Renal cortex interstitium (tissue), 15 donors: ENCODE measurements at places on chromosomes 6 and 20. TPM values are rescaled to one million over a fixed set of nuclear protein-coding genes. Genes with fewer than 3 reads are reported as not detected.

GRCh38 chr6:142474531-142475289 is 172.9 kb downstream of the ADGRG6 start:
- DNase-seq = peak; percentile 41

- DNase-seq = no peak
Measured at GRCh38 chr6:63352544-63353285, 32.9 kb upstream of the LGSN start.

GRCh38 chr20:62839816-62840215 is 21.8 kb downstream of the TCFL5 start:
- no peak for DNase-seq

DNA sequence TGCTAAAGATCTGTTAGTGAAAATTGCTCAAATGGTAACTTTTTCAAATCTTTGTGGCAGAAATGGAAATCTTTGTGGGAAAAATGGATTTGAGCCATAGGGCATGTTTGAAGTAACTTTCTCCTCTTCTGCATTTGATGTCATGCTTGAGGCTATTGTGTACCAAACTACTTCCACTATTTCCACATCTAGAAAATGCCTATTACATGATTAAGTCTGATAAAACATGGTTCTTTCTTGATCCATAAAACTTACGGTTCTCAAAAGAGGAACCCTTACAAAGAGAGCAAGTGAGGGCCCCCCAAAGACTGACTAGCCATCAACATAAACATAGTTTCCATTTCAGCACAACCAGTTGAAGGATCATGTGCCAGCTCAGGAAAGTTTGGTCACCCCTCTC is 150.6 kb downstream of the NFATC2 start:
- DNase-seq = no peak

HLA-DQB1 gene
- polyA plus RNA-seq = 7.7 TPM

DNA sequence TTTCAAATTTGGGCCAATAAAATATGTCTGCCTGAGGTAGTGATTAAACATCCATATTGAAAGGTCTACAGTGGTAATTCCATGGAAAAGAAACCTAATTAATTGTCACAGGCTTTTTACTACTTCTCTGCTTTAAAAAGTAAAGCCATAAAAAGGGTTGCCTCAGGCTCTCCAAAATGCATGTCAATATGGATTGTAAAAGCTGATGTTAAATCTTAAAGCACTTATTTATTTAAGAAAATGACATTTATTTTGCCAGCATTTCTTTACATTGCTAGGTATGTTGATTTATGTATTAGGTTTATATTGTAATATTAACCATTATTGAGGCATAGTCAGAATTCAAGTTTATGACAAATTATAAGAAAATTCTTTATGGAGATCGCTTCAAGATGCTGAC is 133.2 kb downstream of the OPN5 start:
- DNase-seq = no peak

DNA sequence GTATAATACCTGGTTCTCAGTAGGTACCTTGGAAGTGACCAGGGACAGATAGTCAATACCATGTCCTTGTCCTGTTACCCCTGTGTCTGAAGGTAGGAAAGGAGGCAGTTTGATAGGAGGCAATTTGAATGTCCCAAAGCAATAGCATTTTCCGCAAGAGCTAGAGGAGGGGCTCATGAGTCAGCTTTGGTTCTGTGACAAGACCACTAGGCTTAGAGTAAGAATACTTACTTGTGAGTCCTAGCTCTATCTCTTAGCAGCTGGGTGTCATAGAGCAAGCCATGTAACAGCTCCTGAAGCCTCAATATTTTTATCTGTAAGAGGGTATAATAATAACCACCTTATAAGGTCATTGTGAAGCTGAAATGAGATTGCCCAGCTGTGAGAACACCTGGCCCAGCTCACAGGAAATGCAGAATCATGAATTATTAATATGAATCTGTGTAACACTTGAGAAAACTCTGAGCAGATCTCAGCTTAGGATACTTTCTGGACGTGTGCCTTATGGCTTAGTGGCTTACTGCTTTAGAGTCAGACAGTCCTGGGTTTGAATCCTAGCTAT is 58.6 kb downstream of the DAAM2 start:
- DNase-seq = no peak

- no peak for DNase-seq
Measured at GRCh38 chr6:97443408-97444080, 160.5 kb upstream of the MMS22L start.

DNA sequence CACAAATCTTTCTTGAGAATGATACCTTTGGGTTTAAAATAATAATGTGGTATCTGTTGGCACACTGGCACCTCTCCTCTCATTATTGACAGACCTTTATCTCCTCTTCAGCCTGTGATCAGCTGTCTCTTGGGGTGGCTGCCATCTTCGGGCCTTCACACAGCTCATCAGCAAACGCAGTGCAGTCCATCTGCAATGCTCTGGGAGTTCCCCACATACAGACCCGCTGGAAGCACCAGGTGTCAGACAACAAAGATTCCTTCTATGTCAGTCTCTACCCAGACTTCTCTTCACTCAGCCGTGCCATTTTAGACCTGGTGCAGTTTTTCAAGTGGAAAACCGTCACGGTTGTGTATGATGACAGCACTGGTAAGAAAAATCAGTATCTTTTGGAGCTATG is 232.8 kb downstream of the GRIK2 start:
- no peak for DNase-seq

DNA sequence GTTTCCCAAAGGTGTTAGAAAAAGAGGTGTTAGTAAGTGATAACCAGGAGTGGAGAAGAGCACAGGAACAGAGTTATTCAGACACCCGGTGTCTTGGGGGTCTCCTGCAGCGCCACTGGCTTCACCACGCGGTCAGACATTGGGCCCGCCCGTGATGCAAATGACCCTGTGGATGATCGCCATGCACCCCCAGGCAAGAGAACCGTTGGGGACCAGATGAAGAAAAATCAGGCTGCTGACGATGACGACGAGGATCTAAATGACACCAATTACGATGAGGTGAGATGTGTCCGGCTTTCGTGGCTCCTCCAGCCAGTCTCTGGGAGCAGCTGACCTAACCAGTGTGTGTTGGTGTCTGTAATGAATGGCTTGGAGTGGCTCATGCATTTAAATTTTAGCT is 2.0 kb downstream of the PRPF6 start:
- no peak for DNase-seq

UST gene
- polyA plus RNA-seq = 10.8 TPM

GRCh38 chr20:59738851-59739250 is 134.5 kb downstream of the PHACTR3 start:
- no peak for DNase-seq

CAGE1 gene
- not detected for polyA plus RNA-seq

DNA sequence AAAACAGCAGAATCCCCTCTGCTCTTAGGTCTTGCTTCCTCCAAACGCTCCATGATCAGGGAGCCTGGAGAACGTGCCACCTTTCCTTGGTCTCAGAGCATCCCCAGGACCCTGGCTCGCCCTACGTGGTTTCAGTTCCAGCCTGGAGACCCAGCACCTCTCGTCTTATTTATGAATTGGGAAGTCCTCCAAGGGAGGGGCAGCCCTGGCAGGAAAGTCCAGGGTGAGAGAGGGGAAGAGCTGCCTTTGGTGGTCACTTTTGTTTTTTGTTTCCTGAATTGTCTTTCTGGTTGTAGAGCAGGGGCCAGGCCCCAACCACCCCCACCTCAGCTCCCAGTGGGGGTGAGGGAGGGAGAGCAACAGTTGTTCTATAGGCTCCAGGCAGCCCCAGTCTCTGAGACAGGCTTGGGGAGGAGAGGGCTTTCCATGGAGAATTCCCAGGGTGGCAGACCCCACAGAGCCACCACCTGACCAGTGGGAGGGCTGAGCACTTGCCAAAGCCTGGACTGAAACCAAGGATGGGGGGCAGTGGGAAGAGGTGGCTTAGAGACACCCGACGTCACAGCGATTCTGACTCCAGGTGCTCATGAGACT is 88.8 kb downstream of the PRND start:
- DNase-seq = no peak

SLC18B1 gene
- polyA plus RNA-seq = 33.3 TPM

GINS1 gene
- polyA plus RNA-seq = 18.9 TPM

DNA sequence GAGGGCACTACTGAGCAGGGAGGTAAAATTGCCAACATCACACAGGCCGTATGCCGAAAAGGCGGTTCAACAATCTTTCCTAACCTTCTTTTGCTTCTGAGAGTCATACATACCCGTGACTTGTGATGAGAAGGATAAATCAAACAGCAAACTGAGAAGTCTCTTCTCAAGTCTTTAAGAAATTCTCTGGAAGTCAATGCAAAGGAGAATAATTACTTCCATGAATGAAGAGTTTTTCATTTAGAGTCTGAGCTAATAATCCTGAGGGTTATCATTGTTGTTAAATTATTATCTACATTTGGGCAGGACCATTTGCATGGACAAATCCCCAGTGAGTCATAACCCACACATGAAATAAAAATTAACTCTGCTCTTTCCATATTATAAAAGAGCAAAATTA is 22.4 kb upstream of the ILRUN start:
- DNase-seq = no peak

DNA sequence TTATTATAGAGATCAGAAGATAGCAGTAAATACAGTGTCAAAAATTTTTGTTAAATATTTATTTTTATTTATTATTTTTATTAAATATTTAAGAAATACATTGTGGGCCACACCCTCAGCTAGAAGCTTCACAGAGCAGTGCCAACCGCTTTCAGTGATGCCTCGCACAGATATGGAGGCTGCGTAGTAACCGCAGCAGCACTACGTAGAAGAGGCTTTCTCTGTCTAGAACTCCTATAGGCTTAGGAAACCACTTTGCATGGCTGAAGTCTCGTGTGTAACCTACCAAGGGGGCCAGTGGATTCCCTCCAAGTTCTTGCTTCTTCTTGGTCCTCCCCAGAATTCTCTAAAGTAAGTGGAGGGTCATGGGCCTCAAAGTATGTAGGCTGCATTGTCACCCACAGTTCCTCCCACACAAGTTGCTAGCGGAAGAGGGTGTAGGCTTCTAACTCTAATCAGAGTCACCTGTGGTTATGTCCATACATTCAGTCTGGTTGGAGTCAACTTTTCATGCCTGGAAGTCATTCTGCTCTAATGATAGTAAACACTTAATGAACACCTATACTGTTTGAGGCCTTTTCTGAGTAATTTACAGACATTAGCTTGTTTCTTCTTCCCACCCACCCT is 285.6 kb downstream of the CDKAL1 start:
- no peak for DNase-seq

SIGLEC1 gene
- polyA plus RNA-seq = 1.4 TPM

DNA sequence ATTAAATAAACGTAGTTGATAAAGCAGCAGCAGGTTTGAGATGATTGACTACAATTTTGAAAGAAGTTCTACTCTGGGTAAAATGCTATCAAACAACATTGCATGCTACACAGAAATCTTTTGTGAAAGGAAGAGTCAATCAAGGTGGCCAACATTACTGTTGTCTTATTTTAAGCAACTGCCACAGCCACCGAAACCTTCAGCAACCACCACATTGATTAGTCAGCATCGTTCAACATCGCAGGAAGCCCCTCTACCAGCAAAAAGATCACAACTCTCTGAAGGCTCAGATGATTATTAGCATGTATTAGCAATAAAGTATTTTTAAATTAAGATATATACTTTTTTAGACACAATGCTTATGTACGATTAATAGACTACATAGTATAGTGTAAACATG is 14.0 kb downstream of the PGBD1 start:
- no peak for DNase-seq

- DNase-seq = no peak
Measured at GRCh38 chr20:33940666-33941065, 53.0 kb upstream of the RALY start.

DNA sequence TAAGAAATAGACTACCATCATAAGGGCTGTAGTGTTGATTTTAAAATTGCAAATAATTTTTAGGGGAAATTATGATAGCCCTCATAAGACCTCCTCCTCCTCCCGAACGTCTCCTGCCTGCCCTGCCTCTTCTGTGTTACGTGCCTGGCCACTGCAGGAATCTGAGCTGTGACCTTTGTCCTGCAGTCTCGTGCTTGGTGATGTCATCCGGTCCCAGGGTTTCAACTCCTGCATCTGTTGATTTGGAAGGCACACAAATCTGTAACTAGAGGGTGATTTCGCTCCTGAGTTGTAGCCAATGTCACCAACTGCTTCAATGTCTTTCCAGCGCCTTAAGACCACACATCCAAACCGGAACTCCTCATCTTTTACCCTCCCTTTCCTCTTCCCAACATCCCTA is 163.2 kb downstream of the AIG1 start:
- DNase-seq = peak; percentile 5

DNA sequence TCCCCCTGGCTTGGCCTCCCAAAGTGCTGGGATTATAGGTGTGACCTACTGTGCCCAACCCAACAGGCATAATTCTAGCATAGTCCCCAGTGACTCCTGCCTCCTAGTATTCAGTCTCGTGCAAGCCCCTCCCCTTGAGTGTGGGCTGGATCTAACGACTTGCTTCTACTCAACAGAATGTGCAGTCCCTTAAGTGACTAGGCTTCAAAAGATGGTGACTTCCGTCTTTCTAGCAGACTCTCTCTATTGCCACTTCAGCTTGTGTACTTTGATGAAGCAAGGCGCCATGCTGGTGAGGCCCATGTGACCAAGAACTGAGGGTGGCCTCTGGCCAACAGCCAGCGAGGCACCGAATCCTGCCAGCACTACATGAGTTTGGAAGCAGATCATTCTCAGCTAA is 109.6 kb upstream of the TRAF3IP2 start:
- no peak for DNase-seq

- no peak for DNase-seq
Measured at GRCh38 chr20:41405436-41405835, 38.8 kb upstream of the EMILIN3 start.

AGPAT4 gene
- 20.9 TPM for polyA plus RNA-seq

DNA sequence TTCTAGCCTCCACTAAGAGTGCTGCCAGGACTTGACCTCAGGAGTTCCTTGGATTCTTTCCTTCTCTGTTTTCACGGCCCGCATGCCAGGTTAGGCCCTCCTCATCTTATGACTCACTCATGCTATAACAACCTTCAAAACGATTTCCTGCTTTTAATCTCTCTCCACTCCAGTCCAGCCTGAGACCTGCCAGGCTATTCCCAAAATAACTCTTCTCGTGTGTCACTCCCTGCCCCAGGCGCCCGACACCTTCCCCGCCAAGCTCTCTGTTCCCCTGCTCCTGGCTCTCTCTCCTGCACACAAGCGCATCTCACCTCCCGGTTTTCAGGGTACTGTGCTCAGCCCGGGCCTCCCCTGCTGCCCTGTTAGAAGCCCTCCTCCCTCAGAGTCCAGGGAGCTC is 64.1 kb upstream of the RPS6KA2 start:
- DNase-seq = no peak

GRCh38 chr20:10714236-10714975 is 40.6 kb upstream of the JAG1 start:
- no peak for DNase-seq

DNA sequence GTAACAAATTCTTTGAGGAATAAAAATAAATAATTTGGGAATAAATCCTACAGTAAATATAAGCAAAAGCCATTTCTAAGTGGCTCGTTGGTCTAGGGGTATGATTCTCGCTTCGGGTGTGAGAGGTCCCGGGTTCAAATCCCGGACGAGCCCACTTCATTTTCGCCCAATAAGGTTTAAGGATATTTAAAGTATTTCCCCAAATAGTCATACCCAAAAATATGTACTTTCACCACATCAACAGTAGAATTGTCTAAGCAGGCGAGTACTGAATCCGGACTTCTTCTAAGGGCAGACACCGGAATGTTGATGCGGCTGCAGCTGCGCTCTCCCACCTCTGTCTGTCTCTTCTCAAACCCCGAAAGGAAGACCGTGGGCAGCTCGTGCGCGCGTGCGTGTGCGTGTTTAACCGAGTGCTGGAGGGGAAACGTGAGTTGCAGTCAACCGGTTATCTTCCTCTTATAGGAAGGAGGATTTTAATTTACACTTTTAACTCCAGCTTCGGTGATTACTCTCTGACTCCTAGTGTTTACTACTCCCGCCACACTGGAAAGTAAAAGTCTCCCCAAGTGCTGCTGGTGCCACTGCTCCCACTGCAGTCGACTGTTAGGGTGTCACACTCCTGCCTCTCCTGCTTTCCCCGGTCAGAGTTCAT is 155.7 kb upstream of the PRSS16 start:
- DNase-seq = no peak

GPANK1 gene
- polyA plus RNA-seq = 33.1 TPM
